ENCODE measurements at places on chromosomes 4 and X.

GRCh38 chrX:108347800-108348199 lies 90.4 kb downstream of the COL4A6 start:
- DNase-seq = peak; percentile 27

DNA sequence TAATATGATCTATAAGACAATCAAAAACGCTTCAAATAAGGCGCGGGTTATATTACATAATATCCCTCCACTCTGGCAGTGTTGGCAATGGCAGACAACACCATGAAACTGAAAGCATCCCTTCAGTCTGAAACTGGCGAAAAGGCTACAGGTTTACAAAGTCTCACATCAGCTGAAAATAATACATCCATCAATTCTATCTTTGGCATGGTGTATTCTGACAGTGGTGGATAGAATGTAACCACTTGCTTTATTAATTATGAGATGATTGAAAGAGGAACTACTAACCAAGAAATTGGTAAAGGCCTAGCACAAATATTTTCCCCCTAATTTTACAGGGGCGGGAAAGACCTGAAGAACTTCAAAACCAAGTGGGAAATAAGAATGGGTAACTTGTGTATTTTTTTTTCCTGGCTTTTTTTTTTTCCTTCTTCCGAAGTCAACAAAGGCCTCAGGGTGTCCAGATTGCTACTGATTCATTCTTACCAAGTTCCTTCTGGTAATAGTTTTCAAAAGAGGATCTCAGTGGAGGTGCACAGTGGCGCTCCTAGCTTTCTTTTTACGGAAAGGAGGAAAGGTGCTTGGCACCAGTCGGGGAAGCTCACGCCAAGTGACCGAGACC lies 728 bp downstream of the UBA6 start:
- no peak for DNase-seq

DNA sequence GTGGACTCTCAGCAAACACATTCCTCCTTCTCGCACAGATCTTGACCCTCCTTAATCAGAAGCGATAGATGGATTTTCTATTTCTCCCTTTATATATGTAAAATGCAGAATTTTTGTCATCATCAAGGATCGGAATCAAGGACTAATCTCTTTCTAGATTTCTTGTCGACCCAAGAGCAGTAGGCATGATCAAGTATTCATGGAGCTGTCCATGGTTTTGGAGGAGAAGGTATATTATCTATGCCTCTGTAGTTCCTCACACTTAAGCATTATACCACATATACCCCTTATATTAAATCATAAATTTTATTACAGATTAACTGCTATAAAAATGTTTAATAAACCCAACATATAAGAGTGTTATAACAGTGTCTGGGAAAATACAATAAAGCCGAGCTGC lies 886.8 kb downstream of the NLGN4X start:
- no peak for DNase-seq

DNA sequence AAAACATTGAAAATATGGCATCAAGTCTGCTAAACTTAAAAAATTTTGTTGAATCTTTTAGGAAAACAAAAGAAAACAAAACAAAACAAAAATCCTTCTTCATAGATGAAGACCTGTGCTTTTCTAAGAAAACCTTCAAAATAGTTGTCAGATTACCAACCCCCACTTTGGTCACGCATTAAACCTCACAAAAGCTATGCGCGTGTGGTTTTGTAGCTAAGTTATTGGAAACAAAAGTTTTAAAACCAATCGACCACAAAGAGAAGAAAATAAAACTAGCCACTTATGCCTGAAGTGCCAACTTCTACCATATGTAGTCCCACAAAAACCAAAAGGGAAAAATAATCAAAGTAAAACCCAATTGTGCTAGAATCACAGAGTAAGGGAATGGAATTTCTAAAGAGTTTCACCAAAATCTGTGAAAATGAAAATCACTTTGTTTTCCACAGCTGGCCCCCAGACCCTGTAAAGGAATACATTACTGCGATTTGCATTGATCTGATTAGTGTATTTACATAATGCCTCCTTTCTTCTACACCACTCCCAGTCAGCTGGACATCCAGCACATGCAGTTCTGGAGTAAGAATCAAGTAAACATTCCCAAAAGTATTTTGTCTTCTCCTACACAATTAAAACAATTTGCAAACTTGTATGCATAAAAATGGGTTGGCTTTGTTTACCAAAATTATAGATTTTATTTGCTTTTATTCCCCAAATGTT lies 330.1 kb upstream of the DKK2 start:
- no peak for DNase-seq

GRCh38 chr4:63211776-63212479 lies 1197.3 kb downstream of the TECRL start:
- DNase-seq = no peak

DNA sequence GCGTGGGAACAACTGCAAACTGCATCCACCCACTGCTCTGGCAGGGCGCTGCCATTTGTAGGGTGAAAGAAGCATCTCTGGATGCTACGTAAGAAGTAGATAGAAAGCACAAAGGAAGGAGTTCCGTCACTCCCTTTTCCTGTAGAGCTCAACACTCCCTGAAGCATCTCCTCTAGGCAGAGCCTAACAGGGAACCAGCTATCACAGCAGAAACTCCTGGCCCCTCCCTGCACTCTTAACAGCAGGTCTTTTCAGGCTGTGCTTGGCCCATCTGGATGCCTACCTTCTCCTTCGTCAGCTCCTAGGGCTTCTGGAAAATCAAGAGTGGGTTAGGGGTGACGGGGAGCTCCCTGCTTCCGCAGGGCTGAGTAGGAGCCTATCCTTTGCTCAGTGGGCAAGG lies 112.9 kb upstream of the TLL1 start:
- no peak for DNase-seq

GRCh38 chrX:22365460-22365859 lies 92.7 kb downstream of the CBLL2 start:
- no peak for DNase-seq

DNA sequence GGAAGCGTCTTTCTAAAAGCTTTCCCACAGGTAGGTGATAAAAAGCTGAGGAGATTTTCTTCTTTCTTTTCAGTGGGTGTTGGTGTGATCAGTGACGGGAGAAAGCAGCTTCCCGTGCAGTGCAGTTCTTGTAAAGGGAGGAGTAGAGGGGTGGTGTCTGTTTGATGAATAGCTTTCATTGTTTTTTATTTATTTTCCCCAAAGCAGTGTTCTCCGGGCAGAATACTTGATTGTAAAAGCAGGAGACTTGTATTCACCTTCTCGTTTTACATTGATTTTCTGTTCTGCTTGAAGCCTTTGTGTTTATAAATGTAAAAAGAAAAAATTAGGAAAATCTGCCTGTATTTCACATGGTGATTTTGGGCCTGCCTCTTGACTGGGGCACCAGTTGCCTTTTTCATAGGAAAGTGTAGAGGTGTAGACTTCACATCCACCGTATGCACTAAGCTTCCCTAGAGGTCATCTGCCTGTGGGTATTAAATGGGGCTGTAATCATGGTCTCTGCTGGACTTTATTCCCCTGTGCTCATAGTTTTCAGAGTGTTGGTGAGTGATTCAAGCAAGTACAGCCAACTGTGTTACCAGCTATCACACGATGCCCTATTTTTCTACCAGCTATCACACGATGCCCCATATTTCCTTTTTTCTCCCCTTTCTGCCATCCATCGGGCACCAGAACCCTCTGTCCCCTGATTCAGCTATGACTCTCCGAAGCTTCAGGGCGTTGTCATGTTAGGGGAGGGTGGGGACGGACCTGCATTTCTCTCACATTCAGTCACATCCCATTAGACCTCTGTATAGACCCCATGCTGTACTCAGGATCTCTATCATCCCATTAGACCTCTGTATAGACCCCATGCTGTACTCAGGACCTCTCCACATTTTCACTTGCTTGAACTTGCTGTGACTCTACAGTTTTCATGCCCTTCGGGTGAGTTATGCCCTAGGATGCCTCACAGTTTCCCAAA lies 526.5 kb downstream of the TRIML1 start:
- DNase-seq = no peak

- no peak for DNase-seq
Measured at GRCh38 chr4:40845154-40845835, 95.5 kb downstream of the NSUN7 start.

- no peak for DNase-seq
Measured at GRCh38 chrX:40570346-40571093, 10.2 kb upstream of the ATP6AP2 start.

- DNase-seq = no peak
Measured at GRCh38 chrX:11786862-11787261, 28.8 kb downstream of the MSL3 start.

GRCh38 chr4:180581061-180581460 lies 1662.1 kb upstream of the TENM3 start:
- no peak for DNase-seq

DNA sequence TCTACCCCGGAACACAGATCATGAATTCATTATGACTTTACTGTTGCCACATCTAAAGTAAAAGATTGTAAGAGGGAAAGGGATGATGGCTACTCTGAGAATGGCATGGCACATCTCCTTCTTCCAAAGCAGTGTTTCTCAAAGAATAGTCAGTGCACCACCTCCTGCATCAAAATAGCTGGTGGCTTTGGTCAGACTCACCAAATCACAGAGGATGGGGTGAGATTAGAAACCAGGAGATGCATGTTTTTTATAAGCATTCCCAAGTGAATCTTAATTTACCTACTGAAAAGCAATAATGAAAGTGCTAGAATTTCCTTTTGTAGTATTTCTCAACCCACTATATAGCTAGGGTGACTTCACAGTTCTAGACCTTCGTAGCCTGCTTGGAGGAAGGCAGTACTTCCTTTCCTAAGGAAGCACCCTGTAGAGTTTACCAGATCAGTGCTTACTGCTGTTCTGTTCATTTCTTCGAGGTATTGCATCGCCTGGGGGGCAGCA lies 340.8 kb upstream of the KLF3 start:
- no peak for DNase-seq

DNA sequence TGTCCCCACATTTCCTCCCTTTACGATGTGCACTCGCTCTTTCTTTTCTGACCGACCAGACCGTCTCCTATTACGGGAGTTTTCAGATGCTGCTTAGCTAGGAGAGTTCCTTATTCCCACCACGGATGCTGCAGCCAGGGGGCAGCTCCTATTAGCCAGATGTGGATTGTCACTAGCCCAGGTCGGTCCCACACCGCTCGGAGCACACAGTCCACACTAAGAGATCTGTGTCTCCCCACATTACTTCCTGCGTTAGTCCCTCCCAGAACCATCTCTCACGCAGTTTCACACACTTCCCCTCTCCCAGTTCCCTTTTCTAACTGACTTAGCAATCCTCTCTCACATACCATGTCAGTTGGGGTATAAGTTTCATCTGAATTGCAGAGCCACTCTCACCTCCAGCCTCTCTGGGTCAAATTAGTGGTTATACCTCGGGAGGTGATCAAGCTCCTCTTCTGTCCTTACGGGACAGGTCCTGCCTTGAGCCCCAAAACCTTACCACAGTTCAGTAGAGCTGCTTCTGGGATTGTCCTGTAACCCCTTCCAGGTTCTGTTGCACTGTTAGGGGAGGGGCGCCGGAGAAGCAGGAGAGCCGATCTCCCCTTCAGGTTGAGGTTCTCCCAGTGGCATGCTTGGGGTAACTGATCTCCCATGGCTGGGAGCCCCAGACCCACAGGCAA lies 28.2 kb downstream of the SULT1E1 start:
- no peak for DNase-seq
